GM12865 (cell line): ENCODE measurements at places on chromosomes 4 and X.

DNA sequence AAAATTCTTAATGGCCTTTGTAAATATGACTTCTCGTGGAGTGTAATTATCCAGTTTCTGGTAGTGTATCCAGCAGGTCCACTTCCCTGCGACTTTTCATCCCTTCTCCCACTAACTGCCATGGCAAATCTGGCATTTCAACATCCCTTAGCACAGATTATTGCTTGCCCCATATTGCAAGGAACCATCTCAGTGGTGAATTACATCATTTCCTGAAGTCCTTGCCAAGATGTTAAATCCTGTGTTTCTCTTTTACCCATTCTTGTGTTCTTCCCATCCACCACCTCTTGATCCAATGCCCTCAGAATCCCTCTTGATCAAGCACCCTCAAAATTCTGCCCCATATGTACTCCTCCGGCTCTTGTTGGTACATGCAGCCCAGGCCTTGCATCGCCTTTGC lies 88.1 kb upstream of the ZNF81 start:
- DNase-seq, result no peak

DNA sequence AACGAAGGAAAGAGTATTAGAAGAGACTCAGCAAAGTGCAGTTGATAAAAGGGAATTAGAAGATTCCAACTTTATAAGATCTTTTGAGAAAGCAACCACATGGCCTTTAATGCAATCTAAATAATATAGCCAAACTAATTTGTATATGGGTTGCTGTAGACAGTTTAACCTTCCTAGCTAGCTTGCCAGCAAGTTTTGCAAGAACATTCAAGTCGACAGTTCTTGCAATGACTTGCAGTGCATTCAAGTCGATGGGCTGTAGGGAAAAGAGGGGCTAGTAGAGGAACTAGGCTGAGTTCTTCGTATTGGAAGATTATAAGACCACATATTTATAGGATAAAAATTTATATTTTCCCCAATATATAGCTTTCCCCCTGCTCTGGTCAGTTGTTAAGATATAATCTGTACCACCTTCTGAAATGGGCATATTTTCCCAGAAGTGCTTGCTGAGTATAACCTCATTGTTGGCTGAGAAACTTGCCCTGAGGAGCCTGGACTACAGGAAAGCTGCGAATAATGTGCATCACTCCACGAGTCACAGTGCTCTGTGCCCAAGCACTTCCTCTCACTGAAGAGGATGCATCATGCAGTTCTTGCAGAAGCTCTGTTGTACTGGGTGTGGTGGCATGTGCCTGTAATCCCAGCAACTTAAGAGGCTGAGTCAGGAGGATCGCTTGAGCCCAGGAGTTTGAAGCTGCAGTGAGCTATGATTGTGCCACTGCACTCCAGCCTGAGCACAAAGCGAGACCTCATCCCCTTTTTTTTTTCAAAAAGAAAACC lies 56.7 kb downstream of the DOCK11 start:
- no peak for DNase-seq

DNA sequence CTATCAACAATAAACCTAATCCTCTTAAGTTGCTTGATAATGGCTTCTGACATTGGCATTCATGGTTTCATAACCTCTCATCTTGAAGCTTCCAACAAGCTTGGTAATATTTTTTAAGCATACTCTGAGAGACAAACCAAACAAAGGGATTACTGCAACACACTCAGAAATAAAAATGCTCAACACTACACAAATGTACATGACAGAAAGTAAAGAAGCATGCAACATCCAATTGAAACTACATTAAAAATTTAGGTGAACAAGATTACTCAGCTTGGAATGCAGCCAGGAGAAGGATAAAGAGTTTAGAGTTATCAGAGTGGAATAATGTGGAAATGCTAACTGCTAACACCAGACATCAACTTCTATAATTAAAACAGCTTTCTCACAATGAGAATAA lies 1136.6 kb upstream of the PABPC4L start:
- no peak for DNase-seq

DNA sequence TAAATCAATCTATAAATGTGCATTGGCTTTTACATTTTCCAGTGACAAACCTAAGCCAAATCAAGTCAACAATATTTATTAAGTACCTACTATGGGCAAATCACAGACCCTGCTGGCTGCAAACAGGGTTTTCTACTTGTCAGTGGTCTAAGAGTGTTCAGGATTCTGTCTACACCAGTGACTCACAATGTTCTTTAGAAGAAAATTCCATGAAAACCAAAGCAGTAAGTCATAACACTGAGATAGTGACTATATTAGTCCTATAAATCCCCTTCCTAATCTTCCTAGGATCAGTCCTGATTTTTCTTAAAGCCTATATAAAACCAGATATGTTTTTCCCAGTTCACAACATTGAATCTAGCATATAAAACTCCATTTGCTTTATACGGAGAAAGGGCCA lies 69.7 kb downstream of the PPP3CA start:
- DNase-seq, result no peak

- DNase-seq, result peak; percentile 48
Observed at GRCh38 chr4:180058691-180059215, 2184.4 kb upstream of the TENM3 start.

DNA sequence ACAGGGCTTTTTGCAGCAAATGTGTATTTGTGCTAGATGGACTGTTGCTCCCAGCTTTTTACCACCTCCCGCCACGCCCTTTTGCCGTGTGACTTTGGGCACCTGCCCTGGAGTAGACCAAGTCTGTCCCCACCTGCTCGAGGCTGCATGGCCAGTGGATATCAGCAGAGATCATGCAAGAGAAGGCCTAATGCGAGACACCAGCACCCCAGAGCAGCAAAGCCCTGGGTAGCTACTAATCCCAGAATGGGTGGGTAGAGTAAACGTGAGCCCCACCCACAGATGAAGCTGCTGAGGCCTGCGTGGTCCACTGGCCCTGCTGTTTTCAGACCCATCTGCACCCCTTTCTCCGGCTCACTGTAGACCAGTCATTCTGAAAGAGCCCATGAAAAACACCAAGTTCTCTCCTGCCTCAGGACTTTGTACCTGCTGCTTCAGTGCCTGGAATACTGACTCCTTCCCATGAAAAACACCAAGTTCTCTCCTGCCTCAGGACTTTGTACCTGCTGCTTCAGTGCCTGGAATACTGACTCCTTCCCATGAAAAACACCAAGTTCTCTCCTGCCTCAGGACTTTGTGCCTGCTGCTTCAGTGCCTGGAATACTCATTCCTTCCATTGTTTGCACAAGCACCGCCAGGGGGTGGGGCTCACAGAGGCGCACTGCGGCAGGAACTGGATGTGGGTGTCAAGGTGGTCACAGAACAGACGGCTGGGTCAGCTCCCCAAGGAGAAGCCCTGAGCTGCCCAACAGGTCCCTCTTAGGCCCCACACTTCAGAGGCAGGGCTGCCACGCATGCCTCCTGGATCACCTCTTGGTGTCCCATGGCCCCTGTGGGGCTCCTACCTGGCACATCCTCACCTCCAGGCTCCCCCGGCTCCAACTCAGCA lies 5.1 kb upstream of the TNIP2 start:
- DNase-seq, result no peak

GRCh38 chr4:153409924-153410501 lies 56.1 kb upstream of the TMEM131L start:
- no peak for DNase-seq

DNA sequence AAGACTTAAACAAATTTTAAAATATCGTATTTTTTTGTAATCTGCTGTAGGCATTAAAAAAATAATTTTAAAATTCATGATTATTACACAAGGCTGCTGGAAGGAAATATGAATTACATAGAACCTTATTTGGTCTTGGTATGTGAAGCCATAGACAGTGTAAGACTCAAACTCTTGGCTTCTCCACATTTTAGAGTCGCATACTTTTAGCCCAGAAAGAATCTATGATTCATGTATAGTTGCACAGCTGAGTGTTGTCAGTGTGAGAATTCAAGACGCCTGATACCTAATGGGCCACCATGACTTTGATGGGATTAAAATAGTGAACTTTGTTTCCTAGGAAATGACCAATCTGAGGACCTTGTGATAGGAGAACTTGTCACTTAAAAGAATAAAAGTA lies 1.4 kb downstream of the INTU start:
- DNase-seq, result no peak

GRCh38 chr4:105208561-105208960 lies 61.9 kb downstream of the TET2 start:
- DNase-seq, result no peak

GRCh38 chr4:132297346-132297745 lies 851.7 kb upstream of the PCDH10 start:
- DNase-seq, result no peak

- no peak for DNase-seq
Observed at GRCh38 chr4:41140410-41140809, 73.9 kb downstream of the APBB2 start.

GRCh38 chrX:112751076-112751475 lies 71.3 kb upstream of the LHFPL1 start:
- DNase-seq, result no peak

DNA sequence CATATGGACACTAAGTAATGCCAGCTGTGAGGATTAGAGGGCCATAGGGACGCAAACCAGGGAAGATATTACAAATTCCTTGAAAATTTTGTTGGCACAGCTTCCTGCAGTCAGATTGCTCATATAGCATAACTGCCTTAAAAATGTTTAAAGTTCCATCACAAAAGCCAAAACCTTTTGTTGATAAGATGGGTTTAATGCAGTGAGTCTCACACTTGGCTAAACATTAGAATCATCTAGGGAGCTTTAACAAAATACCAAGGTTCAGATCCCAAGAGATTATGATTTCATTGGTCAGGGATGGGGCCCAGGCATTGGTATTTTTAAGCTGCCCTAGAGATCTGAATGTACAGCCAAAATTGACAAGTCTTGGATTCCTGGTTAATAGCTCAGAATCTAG lies 376.5 kb upstream of the MAD2L1 start:
- DNase-seq, result no peak

DNA sequence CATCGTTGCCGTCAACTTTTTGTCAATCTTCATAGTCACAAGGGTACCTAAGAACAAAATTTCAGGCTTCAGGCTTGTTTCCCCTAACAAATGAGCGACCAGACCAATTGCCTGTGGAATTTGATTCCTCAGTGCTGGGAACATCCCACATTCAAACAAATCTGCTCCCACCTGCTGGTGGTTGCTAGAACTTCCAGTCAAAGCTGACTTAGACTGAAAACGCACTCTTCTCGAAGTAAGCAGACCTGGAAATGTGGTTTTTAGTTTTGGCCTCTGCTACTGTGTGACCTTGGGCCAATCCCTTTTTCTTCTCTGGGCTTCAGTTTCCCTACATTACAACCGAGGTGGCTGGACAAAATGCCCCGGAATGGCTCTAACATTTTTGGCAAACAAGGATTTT lies 1.8 kb upstream of the GABRQ start:
- DNase-seq, result peak; percentile 17

DNA sequence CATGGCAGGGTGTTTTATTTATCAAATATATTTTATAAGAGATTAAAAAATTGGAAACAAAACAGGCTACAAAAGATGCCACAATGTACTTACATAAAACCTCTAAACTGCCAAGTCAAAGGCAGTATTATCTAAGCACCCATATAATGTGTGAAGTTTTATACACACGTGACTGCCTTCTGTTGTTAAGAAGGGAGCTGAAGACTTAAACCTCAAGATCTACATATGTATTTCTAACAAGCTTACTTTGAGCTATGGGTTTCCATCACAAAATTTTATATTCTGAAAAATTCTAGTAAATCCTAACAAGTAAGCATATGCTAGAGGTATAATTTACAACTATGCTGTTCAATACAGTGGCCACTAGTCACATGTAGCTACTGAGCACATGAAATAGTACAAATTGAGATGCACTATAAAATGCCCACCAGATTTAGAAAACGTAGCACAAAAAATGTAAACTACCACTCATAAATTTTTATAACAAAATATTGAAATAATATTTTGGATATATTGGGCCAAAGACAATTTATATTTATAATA lies 9.8 kb downstream of the ATP8A1 start:
- DNase-seq, result no peak

DNA sequence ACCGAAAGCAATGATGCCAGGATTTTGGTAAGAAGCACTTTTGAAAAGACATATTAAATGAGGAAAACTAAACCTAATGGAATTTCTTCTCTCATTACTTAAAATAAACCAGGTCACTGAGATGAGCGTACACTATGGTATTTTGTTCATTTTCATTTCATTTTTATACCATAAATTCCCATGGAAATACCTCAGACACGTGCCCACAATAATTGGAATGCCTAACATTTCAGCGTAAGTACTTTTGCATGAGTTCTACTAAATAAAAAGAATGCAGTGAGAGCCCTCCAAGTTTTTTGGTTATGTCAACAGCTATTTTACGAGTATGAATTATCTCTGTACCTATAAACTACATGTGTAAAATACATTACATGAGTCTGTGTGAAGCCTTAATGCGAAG lies 3.2 kb downstream of the CAMK2D start:
- DNase-seq, result no peak

DNA sequence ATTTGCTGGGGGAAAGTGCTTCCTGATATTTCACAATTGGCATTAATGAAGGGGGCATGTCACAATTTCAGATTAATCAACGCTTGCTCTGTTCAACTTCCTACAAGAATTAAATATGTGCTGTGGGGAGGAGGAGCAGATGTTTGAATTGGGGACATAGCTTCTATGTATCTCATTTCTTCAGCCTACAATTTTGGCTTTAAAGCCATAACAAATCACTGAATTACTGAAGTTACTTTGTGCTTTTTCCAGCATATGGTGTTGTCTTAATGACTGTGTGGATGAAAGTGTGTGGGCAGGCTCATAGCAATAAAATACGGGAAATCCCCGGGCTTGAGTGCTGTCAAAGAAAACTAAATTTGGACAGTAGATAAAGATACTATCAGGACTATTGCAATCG lies 813 bp downstream of the TLR7 start:
- peak; percentile 45 for DNase-seq
